Endothelial cell (in vitro differentiated cells): ENCODE measurements at places on chromosomes 13 and 19.

GRCh38 chr19:54332149-54332548, 6.8 kb downstream of the LILRA4 start:
- no peak for DNase-seq

GRCh38 chr19:1000095-1000494, at the start of gene GRIN3B:
Gene GRIN3B (plus strand): TSS chr19:1000419. CDS start chr19:1000438, 19 bp downstream.
- peak; percentile 78 for DNase-seq

- no peak for DNase-seq
These were observed 584.5 kb downstream of the SLITRK1 start for GRCh38 chr13:83297586-83298290.

DNA sequence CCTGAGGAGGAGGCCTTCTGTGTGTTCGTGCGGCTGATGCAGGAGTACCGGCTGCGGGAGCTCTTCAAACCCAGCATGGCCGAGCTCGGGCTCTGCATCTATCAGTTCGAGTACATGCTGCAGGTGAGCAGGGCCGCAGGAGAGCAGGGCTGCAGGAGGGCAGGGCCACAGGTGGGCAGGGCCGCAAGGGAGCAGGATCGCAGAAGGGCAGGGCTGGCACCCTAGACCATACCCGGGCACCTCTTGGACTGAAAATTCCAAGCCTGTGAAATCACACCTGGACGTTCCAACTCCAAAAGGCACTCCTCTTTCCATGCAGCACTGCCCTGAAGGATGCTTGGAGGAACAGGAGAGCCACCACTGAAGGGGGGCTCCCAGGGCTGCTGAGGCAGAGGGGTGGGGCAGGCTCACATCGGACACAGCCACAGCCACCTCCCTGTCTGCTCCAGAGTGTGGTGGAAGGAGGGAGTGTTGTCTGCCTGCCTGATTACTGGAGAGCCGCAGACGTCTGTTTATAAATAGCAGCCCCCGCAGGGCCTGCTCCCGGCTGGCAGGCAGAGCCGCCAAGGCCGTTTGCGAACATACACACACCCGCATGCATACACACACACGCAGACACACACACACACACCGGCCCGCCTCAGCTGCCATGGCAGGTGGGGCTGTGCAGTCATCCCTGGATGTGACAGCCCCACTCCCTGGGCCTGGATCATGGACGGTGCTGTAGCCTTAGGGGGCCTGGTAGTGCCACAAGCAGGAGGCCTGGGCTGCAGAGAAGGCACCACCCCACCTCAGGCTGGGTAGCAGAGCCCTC, 20.2 kb downstream of the EVI5L start:
- no peak for DNase-seq

- DNase-seq, result no peak
These were observed 47.1 kb downstream of the USPL1 start for GRCh38 chr13:30664689-30665275.

GRCh38 chr13:30847650-30848307, 58.3 kb upstream of the MEDAG start:
- no peak for DNase-seq

DNA sequence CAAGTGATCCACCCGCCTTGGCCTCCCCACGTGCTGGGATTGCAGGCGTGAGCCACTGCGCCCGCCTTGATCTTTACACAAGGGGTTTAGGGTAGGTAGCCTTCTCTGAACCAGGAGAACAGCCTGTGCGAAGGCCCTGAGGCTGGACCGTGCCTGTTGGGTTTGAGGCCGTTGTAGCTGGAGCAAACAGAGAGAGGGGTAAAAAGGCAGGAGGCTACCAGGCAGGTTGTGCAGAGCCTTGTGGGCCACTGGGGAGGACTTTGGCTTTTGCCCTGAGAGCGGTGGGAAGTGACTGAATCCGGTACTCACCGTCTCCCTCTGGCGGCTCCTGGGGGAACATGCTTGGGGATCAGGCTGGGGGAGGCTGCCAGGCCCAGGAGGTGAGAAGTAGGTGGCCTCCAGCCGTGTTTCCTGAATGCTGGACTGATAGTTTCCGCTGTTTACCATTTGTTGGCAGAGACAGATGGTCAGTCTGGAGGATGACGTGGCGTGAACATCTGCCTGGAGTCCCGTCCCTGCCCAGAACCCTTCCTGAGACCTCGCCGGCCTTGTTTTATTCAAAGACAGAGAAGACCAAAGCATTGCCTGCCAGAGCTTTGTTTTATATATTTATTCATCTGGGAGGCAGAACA, 24.6 kb downstream of the SPC24 start:
- DNase-seq, result peak; percentile 86

GRCh38 chr13:50474088-50474662, 369.3 kb downstream of the DLEU7 start:
- DNase-seq, result no peak

DNA sequence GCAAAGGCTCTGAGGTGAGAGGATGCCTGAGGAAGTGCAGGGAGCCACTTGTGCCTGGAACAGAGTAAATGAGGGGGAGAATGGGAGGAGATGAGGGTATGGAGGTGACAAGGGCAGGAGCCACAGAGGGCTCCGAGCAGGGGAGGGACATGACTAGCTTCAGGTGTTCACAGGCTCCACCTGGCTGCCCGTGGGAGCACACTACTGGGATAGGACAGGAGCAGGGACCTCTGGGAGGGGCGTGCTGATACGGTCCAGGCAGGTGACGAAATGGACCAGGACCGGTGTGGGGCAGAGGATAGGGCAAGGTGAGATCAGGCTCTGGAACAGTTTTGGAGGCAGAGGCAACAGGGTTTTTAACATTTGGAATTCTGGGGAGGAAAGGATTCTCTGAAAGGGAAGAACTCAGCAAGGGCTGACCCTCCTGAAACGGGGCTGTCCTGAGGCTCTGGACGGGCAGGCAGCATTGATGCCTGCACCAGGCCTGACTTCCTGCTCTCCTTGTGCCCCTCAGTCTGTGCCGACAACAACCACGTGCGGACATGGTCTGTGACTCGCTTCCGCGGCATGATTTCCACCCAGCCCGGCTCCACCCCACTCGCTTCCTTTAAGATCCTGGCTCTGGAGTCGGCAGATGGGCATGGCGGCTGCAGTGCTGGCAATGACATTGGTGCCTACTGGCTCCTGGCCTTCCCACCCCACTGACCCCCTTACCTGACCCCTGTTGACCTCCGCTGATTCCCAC, 11.6 kb downstream of the SHKBP1 start:
- DNase-seq, result no peak

- DNase-seq, result no peak
These were observed 6.2 kb downstream of the C2CD4C start for GRCh38 chr19:402786-403185.

GRCh38 chr19:46976845-46977320, 42.8 kb upstream of the NPAS1 start:
- no peak for DNase-seq
